NCI-H1105 (cell line): ENCODE measurements at places on chromosomes 16 and 17.

DNA sequence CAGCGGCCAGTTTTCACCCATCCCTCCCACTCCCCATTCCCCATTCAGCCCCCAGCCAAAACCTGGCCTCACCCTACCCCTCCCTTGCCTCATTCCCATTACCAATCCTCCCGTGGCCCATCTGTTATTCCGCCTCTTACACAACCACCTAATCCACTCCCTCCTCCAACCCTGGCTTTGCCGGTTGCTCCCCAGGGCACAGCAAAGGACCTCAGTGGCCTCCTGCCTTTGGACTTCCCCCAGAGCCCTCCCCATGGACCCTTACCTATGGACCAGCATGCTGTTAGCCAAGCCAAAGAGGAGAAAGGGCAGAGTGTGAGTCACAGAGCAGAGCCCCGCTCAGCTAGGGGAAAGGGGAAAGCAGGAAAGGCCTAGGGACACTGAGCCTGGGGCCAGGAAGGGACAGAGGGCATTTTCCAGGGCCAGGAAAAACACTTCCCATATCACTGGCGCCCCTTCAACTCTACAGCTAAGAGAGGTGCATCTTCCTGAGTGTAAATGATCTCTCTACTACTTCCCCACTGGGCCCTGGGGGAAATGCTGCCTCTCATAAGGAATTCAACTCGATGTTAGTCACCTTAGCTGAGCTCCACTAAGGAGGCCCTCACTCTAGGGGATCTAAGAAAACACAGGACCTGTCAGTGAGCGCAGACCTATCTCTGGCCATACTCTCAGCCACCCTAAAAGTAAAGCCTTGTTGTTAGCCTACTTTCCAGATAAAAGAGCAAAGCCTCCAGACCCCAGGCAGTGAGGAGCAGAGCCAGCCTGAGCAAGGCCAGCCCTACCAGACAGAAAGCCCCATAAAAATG lies 10.6 kb downstream of the PEMT start:
- no peak for DNase-seq

GRCh38 chr16:19907161-19907992 lies 22.7 kb upstream of the GPRC5B start:
- no peak for DNase-seq

DNA sequence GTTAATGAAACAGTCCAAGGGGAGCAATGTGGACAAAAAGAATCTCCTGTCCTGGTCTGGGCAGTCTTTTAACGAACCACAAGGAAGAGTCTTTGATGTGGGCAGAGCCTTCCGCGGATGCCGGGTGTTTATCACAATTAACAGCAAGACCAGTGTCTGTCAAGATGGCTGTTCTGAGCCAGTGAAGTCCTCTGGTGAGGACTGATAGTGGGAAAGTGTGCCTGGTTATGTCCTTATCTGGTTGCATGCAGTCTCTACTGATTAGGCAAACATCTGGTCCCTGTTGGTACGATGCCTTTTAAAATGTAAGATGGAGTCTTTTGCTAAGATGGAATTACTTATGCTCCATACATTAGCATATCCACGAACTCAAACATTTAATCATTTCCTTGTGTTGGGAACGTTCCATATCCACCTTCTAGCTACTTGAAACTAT lies 88.5 kb downstream of the ZNF18 start:
- no peak for DNase-seq

DNA sequence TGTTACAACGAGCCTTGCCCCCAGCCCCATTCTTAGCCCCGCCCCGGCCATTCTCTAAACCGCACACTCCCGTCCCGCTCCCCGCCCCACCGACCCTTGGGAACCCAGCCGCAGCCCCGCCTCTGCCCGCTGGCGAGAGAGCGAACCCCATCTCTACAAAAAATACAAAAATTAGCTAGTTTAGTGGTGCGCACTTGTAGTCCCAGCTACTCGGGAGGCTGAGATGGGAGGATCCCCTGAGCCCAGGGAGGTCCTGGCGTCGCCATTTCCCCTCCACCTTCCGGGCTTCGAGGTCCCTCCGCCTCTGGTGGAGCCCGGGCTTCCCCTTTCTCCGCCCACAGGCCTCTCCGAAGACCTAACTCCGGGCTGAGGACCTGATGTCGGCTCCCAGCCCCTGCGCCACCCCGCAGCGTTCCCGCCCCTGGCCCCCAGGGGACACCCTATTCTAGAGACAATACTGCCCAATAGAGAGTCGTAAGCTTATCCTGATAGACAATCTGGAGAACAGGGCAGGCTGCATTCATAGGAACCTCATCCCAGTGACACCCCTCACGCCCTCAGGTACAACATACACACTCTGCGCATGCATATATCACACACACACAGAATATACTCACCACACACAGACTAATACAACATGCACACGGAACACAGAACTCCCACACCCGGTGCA lies 480 bp upstream of the PROCA1 start:
- DNase-seq: no peak
